AG10803 (cell line): ENCODE measurements at places on chromosomes 16 and 17.
A peak's percentile ranks its signal among the peaks of the same experiment; 100 is the strongest.

DNA sequence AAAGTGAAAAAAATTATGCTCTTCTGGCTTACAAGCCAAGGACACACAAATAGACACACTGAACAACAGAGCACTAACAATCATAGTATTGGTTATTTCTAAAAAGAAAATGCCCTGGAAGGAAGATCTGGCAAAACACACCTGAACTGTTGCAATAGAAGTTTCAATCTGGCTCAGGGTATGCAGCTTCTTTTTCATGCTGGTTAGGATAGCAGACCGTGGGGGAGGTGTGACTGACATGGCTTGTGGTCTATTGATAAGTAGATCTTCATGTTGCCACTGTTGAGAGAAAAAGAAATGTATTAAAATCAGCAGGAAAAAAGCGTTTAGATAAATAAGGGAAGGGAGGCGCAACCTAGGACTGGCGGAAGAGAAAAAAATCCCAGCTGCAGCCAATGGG is 26.5 kb upstream of the ARL6IP1 start:
- DNase-seq: no peak

- DNase-seq: no peak
These were observed 308 bp downstream of the GTF3C1 start for GRCh38 chr16:27549464-27549745.

DNA sequence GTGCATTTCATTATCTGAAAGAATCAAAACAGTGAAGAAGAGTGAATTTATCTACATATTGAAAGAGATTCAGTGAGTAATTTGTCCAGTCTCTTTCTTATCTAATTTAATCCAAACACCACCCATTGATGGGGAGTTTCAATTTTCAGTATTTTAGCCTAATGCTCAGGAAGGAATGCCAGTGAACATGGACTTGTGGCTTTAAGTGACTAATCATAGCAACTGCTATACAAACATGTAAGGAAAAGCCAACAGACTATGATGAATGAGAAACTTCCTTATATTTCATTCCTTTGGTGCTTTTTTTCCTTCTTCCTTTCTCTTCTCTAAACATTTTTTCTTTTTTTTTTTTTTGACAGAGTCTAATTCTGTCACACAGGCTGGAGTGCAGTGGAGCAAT is 885.8 kb downstream of the KCNJ2 start:
- DNase-seq: no peak

DNA sequence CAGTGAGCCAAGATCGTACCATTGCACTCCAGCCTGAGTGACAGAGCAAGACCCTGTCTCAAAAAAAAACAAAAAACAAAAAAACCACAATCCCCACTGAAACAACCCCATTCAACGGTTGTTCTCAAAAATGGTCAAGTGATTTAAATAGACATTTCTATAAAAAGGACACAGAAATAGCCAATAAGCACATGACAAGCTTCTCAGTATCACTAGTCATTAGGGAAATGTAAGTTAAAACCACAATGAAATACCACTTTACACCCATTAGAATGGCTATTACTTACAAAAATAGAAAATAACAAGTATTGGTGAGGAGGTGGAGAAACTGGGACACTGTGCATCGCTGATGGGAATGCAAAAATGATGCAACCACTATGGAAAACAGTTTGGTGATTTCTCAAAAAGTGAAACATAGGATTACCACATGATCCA is 26.6 kb upstream of the MYLK3 start:
- no peak for DNase-seq

DNA sequence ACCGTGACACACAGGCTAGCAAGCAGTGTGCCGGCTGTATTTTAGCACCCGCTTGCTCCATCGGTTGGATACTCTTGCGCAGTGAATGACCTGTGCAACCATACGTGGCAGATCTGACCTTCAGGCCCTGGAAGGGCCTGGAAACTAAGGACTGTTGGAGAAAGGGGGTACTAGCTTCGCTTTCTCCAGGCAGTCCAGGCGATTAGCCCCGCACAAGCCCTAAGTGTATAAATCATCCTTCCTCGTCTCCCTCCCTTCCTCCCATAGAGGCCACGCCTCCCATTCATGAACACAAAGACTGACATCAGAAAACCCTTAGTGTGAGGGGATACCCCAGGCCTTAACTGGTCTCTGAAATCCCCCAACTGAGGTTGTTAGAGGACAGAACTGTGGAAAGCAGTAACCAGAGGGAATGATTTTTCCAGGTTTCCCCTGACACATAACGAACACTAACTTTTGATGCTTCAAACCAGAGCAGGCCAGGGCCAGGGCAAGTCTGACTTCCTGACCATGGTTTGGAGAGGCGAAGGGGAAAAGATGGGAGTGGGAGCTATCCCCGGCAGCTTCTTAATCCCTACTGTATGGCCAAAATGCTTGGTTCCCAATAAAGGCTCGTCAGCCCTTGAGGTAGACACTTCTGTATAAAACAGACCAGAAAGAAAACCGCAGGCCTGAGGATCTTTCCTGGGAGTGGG is 1.4 kb upstream of the DYNLL2 start:
- no peak for DNase-seq

DNA sequence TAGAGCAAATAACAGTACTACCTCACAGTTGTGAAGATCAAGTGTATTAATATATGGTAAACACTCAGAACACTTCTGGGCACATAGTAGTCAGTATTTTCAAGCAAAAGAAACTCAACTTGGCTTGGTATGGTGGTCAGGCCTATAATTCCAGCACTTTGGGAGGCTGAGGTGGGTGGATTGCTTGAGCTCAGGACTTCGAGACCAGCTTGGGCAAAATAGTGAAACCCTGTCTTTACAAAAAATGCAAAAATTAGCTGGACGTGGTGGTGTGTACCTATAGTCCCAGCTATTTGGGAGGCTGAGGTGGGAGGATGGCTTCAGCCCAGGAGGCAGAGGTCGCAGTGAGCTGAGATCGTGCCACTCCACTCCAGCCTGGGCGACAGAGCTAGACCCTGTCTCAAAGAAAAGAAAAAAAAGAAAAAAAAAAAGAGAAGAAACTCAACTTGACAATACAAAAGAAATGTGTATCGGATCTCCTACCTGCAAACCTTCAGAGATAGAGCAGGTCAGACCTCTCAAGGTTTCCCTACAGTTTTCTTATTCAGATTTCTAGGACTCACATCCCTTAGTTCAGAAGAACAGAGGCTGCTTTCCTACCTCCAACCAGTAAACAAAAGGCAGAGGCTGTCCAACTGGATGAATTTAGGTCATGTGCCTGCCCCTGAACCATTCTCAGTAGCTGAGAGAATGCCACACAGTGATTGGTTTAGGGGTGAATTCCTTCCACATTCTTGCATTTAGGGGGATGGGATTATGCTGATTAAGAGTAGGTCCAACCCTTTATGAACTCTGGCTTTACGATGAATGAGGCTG is 1.7 kb upstream of the KPNA2 start:
- DNase-seq: peak; percentile 65

- peak; percentile 62 for DNase-seq
These were observed 32.4 kb downstream of the TIMM22 start for GRCh38 chr17:1029196-1029921.

- DNase-seq: no peak
These were observed 43.8 kb downstream of the LAT start for GRCh38 chr16:29028457-29029167.

DNA sequence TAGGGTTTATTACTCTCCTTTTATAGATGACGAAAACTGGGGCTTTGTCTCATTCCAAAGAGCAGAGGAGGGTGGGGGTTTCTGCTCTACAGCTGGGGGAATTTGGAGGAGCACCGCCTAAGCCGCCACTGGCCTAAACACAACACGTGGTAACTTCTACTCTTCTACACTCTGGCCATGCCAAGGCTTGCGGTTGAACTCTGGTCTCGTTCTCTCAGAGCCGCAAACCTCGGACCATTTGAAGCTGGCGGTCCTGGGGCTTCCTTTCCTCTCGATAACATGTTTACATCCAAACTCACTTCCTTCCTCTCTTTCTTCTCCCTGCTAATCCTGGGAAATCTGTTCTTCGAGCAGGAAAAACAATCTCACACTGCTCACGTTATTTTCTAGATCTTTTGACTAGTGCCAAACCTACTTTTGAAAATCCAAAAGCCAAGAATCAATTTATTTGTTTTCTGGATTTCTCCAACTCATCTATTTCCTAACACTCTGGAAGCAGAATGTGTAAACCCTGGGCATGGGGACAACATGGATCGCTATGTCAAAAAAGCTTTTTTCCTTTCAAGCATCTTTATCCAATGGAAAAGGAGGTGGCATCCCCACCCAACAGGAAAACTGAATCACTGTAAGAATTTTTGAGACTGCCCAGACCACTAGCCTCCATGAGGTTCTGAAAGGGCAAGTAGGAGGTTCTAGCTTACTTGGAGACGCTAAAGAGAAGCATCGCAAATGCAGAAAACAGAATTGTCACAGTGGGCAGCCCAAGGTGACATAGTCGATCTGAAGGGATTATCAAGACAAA is 13.6 kb upstream of the EEF2K start:
- DNase-seq: peak; percentile 95

GRCh38 chr16:3819746-3820724 is 60.5 kb downstream of the CREBBP start:
- DNase-seq: peak; percentile 85

GRCh38 chr17:56637254-56637653 is 43.8 kb downstream of the NOG start:
- DNase-seq: no peak

GRCh38 chr16:12436201-12436657 is 367.5 kb downstream of the CPPED1 start:
- no peak for DNase-seq

- no peak for DNase-seq
These were observed 9.4 kb downstream of the SNX20 start for GRCh38 chr16:50671644-50672260.

DNA sequence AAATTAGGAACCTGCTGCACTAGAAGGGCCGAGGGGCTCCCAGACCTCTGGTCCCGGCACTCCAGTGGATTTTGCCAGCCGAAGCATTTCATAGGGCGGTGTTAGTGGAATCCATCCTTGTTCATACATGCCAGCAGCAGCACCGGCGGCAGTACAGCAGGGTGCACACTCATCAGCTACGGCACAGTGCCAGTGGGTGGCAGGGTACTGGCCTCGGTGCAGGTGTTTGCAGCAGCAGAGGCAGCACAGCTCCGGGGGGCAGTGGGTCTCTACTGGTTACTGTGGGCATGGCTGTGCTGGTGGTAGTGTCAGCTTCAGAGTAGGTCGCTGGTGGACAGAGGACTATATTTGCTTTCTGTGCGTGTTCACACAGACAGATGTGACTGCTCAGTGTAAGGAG is 985.7 kb downstream of the CDH8 start:
- no peak for DNase-seq

DNA sequence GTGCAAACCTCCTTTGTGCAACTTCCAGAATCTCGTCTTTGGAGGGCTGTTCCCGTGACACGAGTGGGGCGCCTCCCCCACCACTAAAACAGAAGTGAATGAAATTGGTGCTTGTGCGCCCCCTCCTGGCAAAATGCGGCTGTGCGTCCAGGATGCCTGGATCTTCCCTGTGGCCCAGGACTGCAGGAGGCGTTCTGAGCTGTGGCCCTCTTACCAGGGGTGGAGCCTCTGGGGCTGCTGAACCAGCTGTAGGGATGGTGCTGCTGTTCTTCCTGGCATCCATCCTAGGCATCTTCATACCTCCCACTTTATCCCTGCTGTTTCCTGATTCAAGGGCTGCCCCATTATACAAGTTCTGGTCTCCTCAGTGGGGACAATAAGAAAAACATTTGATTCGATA is 18.5 kb upstream of the NAGLU start:
- DNase-seq: peak; percentile 97

GRCh38 chr17:61981323-61981722 is 53.5 kb upstream of the INTS2 start:
- DNase-seq: no peak

DNA sequence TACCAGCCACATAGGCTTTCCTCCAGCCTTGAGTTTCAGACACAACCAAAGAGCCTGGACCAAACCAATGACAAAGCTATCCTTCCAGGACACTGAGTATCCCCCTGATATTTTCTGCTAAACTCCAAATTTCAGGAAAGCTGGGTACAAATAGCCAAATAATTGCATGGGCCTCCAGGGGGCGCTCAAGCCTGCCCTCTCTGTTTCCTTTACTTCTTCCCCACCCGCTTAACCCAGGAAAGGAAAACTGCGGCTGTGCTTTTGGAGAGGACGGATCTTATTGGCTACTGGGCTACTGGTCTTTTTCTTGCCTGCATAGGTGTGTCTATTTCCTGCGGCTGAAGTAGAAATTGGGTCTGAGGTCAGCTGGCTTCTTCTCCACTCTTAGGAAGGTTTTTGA is 30.1 kb downstream of the GNGT2 start:
- DNase-seq: peak; percentile 56

- DNase-seq: no peak
These were observed 626.1 kb downstream of the HS3ST4 start for GRCh38 chr16:26317885-26318284.

GRCh38 chr16:66916518-66916917 is 2.2 kb downstream of the CDH16 start:
- DNase-seq: no peak

DNA sequence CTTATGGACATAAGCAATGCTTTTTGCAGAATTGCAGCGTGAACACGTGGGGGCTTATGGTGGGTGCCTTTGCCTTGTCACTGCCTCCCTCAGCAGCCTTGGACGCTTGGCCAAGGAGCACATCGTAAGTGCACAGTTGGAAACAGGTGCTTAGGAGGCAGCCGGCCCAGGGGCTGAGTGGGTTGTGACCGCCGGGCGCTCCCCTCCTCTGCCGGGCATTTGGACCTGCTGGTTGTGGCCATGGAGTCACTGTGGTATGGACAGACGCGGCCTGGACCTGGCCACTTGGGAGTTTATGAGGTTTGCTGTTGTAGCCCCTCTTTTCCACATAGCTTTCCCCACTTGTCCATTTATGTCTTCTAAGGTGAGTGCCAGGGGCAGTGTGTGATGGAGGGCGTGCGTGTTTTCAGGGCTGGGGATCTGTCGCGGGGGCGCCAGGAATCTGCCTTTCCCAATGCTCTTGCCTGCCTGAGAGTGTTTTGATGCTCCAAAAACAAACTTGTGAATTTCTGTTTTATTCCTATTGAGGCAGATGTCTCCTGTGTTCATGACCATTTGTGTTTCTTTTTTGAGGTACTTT is 49.2 kb downstream of the PDPK1 start:
- DNase-seq: no peak

- DNase-seq: peak; percentile 28
These were observed 55.5 kb upstream of the DLX4 start for GRCh38 chr17:49913226-49914095.

GRCh38 chr16:58027916-58028455 is 2.4 kb downstream of the MMP15 start:
- DNase-seq: no peak

DNA sequence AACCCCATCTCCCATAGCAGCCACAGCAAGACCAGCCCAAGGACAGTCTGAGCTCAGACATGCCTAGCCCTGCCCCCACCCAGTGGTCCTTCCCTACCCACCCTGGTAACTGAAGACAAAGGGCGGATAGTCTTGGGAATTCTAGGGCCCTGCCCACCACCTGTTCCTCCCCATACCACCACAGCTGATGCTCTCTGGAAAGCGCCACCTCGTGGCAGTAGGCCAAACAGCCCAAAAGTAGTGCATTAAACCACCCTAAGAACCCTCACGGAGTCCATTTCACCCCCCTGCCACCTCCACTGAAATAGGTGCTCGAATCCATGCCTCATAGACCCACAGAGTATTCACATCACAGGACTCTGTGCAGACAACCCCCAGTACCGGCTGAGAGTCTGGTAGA is 1021.4 kb downstream of the CDH8 start:
- no peak for DNase-seq

GRCh38 chr17:27818401-27819105 is 18.2 kb upstream of the NOS2 start:
- no peak for DNase-seq

GRCh38 chr16:13781575-13782338 is 138.2 kb upstream of the ERCC4 start:
- no peak for DNase-seq

- no peak for DNase-seq
These were observed 66.6 kb downstream of the ABCC12 start for GRCh38 chr16:48089053-48089792.
